ENCODE measurements at places on chromosomes 2 and 18.

GRCh38 chr18:62088156-62088555, 98.7 kb downstream of the PIGN start:
- DNase-seq: no peak

DNA sequence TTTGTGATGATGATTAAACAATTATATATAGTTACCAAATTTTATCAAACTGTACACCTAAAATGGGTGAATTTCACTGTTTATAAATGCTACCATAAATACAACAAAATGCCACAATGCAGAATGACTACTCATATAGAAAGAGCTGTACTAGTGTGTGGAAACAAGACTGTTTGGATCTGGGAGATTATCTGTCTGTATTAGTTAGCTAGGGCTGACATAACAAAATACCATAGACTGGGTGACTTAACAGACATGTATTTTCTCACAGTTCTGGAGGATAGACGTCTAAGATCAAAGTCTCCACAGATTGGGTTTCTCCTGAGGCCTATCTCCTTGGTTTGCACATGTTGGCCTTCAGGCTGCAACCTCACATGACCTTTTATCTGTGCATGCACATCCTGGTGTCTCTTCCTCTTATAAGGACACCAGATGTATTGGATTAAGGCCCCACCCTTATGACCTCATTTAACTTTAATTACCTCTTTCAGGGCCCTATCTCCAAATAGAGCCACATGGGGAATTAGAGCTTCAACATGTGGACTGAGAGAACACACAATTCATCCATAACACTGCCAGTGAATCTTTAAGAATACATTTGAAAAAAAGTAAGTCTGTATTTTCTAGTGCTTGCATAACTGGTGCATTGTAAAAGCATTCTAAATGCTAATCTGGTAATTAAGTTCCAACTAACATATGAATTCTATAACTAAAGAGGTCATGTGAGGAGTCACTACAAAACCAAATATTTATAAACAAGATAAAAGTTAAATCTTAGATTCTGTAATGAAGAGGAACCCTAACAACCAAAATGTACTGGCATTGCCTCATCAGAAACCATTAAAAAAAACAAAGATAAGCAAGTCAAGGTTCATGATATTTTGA, 699.6 kb downstream of the NYAP2 start:
- DNase-seq: no peak

DNA sequence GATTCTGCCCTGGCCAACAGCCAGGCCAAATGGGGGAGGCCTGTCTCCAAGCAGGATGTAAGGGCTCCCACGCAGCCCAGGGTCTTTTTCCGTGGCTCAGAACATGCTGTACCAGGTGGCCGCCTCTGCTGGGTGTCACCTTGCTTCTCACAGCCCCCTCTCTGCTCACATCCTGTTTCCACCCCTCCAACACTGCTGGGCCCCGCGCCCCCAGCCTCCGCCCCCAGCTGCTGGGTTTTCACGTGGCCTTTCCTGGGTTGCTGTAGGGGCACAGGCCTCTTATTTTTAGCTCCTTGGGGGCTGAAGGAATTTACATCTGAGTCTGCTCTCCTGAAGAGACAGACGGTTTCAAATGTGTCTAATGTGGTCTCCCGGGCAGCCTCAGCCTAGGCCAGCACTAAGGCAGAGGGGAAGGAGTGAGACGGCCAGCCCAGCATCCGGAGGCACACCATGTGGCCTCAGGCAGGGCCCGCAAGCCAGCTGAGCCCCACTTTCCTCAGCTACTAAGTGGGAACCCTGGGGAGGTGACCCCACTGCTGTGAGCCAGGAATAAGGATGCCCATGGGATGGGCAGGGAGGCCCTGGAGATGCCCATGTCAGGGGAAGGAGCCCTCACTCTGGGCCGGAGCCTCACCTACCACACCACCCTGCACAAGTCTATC, 18.7 kb upstream of the DUSP2 start:
- DNase-seq: no peak

- no peak for DNase-seq
These were observed 24.6 kb downstream of the GCA start for GRCh38 chr2:162368494-162368893.

DNA sequence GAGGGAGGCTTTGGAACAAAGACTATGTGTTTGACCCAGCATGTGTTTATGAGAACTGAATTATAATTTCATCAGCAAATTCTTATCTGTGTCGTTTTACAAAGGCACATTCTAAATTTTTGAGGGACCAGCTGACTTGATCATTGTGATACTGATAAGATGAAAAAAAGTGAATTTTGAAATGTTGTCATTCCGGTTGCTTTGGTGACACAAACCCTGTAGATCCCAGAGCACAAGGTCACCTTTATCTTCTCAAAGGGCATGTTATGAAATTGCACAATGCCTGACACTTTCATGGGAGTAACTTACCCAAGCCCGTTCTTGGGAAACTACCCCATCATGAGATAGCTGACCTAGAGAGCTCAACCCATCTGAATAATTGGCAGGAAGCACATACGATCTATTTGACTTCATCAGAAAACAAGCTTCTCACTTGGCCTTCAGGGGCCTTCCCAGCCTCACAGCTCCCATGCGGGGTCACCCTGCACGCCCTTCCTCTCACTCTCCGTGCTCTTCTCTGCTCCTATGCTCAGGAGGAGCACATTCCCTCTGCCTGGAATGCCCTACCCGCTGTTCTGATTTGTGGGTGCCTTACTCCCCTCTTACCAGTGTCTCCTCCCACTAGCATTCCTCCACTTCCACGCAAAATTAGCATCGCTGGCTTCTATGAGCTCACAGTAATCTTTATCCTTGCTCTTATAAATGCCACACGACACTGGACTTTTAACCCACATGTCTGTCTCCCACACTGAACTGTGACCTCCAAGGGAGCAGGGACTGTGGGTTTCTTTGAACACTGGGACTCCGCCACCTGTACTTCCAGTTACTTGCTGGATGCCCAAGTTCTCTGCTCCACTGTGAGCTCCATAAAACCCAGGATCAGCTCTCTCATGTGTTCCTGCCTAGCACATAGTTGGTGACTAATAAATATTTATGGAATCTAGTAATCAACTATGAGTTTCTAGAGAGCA, 555.8 kb upstream of the ID2 start:
- DNase-seq: no peak

- no peak for DNase-seq
These were observed 230.6 kb downstream of the FBXO15 start for GRCh38 chr18:73917046-73917445.

- DNase-seq: no peak
These were observed 33.7 kb downstream of the RAMP1 start for GRCh38 chr2:237892984-237893595.

- DNase-seq: no peak
These were observed 7.1 kb upstream of the WNT10A start for GRCh38 chr2:218873359-218874194.

Measured in C1 segment of cervical spinal cord (tissue), 14 donors.